Mesangial cell (primary cell): ENCODE measurements at places on chromosomes 2 and 18. TPM values are rescaled to one million over a fixed set of nuclear protein-coding genes. Genes with fewer than 3 reads are reported as not detected.

Gene GCG
- total RNA-seq, result not detected in 2 replicates

Gene MEP1B
- total RNA-seq, result not detected in 2 replicates

Gene GALNT1
- 28.4 and 31.6 TPM in 2 replicates for total RNA-seq

Gene UGT1A10
- not detected in 2 replicates for total RNA-seq

Gene DNPEP
- 36.3 and 73.0 TPM in 2 replicates for total RNA-seq
